CD4-positive, alpha-beta T cell treated with Interleukin-10 for 1 hour (primary cell): ENCODE measurements at places on chromosomes 4 and X.

DNA sequence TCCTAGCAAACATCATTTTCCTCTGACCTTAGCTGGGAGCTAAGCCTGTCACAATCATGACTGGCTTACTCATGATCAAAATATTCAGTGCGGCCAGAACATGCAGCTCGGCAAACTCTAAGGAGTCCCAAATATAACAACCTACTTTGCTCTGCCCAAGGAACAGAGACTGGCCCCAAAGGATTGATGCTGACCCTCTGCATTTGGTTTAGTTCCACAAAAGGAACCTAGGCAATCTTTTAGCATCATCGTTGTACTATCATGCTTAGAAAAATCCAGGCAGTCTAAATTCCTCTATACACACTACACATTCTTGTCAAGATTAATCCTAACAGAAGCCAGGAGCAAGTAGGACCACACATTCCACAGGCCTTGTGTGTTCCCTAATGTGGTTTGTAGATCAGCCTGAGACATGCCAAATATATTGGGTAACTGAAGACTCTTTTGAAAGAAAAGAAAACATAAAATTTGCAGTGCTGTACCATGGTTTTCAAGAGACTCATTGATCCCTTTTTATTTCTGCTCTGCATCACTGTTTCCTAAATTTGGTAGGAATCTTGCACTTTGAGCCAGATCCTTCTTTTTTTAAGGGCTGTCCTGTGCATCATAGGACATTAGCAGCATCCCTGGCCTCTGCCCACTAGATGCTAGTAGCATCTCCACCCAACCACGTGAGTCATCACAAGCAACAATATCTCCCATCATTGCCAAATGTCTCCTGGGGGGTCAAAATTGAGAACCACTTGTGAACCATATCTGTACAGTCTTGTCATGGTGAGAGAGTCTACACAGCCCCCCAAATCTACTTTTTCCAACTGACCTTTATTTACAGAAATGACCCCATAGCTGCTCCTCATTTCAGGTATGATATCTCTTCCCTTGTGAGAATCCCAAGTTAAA lies 17.6 kb upstream of the CC2D2A start:
- DNase-seq: no peak

DNA sequence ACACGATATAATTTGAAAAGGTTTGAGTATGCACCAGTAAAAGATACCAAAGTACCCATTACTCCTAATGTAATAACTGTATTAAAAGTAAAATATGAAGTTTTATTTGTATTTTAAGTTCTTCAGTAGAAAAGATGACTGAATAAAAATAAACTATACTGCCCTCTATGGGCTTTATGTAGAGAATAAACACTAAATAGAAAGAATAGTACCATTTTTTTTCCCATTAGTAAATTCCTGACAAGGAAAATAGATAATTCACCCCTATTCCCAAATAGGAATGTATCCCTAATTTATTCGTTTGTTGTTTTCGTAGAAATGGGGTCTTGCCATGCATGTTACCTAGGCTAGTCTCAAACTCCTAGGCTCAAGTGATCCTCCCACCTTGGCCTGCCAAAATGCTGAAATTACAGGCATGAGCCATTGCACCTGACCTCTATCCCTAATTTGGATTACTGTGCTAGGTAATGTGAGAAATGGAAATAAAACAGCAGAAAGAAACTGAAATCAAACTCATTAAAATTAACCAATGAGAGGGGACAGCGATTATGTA lies 73.6 kb upstream of the COX18 start:
- no peak for DNase-seq

DNA sequence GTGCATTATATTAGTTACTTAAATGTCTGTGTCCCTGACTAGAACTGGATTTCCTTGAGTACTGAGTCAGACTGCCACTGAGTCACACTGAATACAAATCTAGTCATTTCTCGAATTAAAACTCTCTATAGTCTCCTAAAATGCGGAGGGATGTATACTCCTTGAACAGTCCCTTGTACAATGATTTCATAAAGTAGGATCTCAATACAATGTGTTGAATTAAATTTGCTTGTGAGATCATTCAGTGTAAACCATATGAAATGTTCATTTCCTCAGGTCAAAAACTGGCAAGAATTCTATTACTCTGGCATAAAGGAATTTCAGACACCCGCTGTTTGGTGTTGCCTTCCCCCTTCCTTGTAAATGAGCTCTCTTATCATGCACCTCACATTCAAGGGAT lies 17.5 kb upstream of the FAM241A start:
- no peak for DNase-seq

DNA sequence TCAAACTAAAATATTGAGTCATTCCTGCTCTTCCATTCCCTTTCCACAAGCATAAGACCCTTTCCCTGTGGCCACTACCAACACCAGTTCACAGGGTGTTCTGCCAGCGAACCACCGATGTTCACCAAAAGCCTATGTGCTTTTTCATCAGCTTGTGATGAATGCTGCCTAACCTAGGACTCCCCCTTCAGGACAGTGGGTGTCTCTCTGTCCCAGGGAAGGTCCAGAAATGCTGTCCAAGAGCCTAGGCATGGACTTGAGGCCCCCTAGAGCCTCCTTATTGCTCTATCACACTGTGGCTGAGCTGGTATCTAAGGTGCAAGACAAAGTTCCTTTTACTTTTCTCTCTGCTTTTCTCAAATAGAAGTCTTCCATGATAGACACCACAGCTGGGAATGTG lies 1015.6 kb downstream of the PCDH19 start:
- no peak for DNase-seq

GRCh38 chrX:150547375-150548115 lies 20.9 kb upstream of the MTM1 start:
- peak; percentile 15 for DNase-seq

GRCh38 chr4:34198966-34199365 lies 2045.3 kb downstream of the ARAP2 start:
- no peak for DNase-seq

GRCh38 chr4:169050284-169050683 lies 40.2 kb upstream of the CBR4 start:
- DNase-seq: no peak

- DNase-seq: no peak
Observed at GRCh38 chr4:78667325-78667724, 108.8 kb upstream of the BMP2K start.

- DNase-seq: no peak
Observed at GRCh38 chr4:139209470-139210063, 32.5 kb upstream of the ELF2 start.

DNA sequence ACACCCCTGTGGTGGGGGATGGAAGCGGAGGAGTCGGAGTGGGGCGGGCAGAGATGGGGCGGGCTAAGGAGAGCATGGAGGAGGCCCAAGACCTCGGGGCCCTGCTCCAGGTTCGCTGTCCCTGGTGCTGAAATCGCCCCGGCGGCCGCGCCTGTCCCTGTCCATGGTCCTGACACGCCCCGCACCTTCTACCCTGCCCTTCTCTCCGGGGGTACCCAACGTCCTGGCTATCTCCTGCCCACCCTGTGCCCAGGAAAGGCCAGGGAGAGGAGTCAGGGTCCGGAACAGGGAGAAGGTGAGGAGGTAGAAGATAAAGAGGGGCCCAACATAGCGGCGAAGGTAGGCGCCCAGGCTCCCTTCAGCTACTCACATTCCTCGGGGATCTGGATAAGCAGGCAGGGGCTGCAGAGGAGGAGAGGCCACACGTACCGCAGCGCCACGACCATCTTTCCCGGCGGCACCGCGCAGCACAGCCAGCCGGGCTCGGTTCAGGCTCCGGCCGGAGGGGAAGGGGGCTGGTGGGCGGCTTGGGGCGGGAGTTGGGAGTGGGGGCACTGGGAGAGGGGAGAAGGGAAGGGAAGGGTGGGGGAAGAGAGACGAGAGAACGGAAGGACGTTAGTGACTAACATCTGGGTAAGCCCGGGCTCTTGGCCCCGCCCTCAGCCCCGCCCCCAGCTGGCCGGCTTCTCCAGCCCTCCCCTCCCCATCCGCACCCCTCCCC lies 10.4 kb downstream of the L1CAM start:
- DNase-seq: peak; percentile 69

GRCh38 chrX:46543441-46543840 lies 1.8 kb downstream of the ZNF674 start:
- DNase-seq: no peak

DNA sequence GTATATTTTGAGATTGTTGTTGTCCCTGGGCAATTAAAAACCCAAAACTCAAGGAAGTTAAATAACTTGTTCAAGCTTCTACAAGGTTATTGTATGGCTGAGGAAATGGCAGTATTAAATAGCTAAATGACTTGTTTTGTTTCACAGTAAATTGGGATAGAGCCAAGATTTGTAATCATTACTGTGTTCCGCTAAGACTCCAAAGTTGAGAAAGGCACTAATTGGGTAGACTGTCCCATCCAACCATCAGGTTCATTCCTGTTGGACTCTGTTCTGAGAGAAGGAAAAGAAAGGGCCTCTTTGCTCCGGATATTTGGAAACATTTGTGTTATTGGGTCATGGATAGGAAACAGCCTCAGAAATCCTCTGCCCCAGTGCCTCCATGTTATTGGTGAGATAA lies 82.2 kb downstream of the DCLK2 start:
- DNase-seq: no peak

GRCh38 chrX:53211391-53211978 lies 13.5 kb downstream of the KDM5C start:
- no peak for DNase-seq
